ENCODE measurements at places on chromosomes 6 and 20. TPM values are rescaled to one million over a fixed set of nuclear protein-coding genes. Genes with fewer than 3 reads are reported as not detected.

The CRISP3 gene
- not detected for total RNA-seq

The SCRT2 gene
- total RNA-seq = not detected

The HBS1L gene
- total RNA-seq = 122 TPM

The SOX18 gene
- 2.3 TPM for total RNA-seq

The THBD gene
- 1.6 TPM for total RNA-seq

The MRPS18B gene
- 37.6 TPM for total RNA-seq

GRCh38 chr6:43658161-43658560, 13.3 kb downstream of the RSPH9 start:
- H3K27ac ChIP-seq = no peak overlapping the region
- H3K27me3 ChIP-seq = no peaks in the 10 kb centered on the region
- no peak for DNase-seq

GRCh38 chr6:26598267-26598666, 1.5 kb downstream of the ABT1 start:
- peak overlapping the region; percentile 95 for H3K4me3 ChIP-seq
- H3K27me3 ChIP-seq = peaks cover 4% of the 10 kb centered on the region
- H3K36me3 ChIP-seq = peaks cover 14% of the 10 kb centered on the region
- no peak overlapping the region for H3K27ac ChIP-seq

DNA sequence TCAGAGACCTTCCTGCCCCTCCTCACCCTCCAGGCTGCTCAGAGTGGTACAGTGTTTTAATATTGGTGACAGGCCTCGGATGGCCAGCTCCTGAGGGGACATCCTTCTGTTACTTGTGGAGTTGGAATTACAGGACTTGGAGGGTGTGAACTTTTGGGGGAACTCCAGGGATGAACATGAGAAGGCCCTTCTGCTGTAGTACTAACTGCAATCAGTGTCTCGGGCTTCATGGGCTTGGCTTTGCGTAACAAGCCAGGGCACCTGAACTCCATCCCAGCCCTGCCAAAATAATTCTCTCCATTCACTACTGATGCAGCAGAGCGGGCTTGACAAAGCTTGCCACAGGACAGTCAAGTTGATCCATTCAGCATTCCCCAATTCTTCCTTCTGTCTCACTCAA, 28.6 kb downstream of the SLC22A23 start:
- no peak overlapping the region for H3K4me3 ChIP-seq
- no peaks in the 10 kb centered on the region for H3K36me3 ChIP-seq
- H3K27me3 ChIP-seq = no peaks in the 10 kb centered on the region
- no peak for DNase-seq
- H3K4me1 ChIP-seq = no peaks in the 10 kb centered on the region
- no peak overlapping the region for H3K27ac ChIP-seq

DNA sequence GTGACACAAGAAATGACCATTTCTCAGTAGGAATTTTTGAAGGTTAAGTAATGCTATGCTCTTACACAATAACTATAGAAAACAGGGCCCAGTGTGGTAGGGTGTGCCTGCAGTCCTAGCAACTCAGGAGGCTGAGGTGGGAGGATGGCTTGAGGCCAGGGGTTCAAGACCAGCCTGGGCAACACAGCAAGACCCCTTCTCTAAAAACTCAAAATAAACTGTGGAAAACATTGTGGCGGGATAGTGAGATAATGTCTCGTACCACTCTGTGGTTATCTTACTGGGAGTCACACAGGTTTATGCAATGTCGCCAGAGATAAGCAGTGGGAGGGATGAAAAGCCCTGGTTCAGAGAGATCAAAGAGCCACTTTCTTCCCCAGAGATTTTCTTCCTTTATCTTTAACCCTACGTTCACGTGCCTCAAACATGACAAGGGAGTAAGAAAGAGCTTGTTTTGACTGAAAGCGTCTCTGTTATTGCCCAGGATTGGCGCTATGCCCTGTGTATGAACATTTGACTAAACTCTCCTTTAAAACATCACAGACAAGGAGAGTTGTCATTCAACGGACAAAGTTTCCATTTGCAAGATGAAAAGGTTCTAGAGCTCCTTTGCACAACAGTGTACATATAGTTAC, 13.9 kb downstream of the GCM1 start:
- peaks cover 6% of the 10 kb centered on the region for H3K4me1 ChIP-seq
- no peaks in the 10 kb centered on the region for H3K27me3 ChIP-seq
- H3K4me3 ChIP-seq = no peak overlapping the region
- DNase-seq = no peak
- H3K27ac ChIP-seq = no peak overlapping the region

DNA sequence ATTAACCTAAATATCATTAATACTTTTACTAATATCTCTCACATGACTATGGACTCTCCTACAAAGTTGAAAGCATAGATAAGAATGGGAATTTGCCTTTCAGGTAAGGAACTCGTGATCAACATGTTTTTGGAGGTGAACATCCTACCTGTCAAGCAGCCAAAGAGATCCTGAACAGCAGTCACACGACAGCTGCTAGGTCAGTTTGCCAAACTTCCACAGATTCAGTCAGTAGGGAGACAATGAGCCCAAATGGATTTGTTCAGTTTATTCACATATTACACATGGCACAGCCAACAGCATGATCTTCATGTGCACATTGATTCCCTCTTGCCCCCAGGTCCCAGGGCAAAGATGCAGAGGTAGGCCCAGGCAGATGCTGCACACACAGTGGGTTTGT, 86.1 kb upstream of the LOC128125822 start:
- H3K36me3 ChIP-seq = no peaks in the 10 kb centered on the region
- peaks cover 12% of the 10 kb centered on the region for H3K27me3 ChIP-seq
- no peaks in the 10 kb centered on the region for H3K4me1 ChIP-seq
- H3K4me3 ChIP-seq = no peak overlapping the region

DNA sequence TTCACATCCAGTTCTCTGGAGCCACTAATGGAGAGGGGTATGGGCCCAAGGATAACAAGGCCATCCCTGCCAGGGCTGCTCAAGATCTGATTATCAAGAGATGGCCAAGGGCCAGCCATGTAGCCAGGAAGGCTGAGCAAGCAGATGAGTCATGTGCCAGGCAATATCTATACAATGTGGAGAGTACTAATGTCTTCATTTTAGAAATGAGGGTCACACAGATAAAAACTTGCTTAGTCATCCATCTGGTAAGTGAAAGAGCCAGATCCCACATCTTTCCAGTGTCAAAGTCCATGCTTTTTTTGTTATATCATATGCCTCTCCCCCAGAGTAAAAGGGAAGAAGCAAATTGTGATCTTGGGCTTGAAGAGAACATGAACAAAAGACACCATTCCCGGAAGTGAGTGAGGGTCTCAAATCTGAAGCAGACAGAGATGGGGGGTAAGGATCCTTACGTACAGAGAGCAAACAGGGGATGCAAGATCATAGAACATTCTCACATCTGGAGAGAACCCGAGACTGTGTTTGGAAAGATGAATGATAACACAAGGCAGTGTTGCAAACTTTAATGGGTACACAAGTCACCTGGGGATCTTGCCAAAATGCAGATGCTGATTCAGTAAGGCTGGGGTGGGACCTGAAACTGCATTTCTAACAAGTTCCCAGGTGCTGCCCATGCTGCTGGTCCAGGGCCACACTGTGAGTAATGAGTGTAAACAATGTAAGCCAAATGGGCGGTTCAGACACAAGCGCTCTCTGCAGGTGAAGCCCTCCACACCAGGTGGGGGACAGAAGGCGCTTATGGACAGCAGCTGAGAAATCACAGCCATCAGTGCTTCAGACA, 20.0 kb upstream of the GSTA3 start:
- DNase-seq = no peak
- H3K27ac ChIP-seq = no peak overlapping the region
- H3K4me3 ChIP-seq = no peak overlapping the region
- peaks cover 6% of the 10 kb centered on the region for H3K27me3 ChIP-seq
- H3K36me3 ChIP-seq = no peaks in the 10 kb centered on the region

DNA sequence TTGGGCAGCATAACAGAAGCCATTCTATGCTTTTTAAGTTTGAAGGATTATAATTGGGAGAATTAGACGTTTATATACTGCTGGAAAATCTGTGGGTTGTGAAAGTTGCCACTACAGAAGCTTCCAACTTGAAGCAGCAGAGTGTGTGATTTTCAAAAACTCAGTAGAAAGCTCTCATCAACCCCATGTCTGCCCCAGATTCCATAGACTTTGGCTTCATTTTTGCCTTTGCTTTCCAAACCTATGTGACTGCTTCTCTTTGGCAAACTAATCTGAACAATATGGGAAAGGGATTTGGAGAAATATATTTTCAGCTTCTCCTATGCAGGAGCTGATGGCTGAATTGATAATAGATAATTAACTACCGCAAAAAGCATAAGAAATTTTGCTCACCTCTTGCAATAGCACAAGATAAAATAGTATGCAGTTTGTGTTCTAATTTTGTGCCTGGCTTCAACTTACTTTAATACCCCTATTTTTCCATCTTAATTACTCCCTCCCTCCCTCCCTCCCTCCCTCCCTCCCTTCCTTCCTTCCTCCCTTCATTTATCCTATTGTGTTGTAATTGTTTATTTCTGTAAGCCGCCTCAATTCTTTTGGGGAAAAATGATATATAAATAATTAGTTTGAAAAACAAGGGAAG, 214.1 kb upstream of the HS3ST5 start:
- H3K27me3 ChIP-seq = no peaks in the 10 kb centered on the region
- no peak for DNase-seq
- H3K4me3 ChIP-seq = no peak overlapping the region
- H3K36me3 ChIP-seq = no peaks in the 10 kb centered on the region
- H3K4me1 ChIP-seq = no peaks in the 10 kb centered on the region
- H3K27ac ChIP-seq = no peak overlapping the region

- H3K27me3 ChIP-seq = peaks cover 20% of the 10 kb centered on the region
- DNase-seq = peak; percentile 90
- H3K36me3 ChIP-seq = no peaks in the 10 kb centered on the region
- no peak overlapping the region for H3K27ac ChIP-seq
Observed at GRCh38 chr20:380763-381580, 412 bp downstream of the TRIB3 start.

- H3K4me3 ChIP-seq = no peak overlapping the region
- peaks cover 36% of the 10 kb centered on the region for H3K36me3 ChIP-seq
- no peak overlapping the region for H3K27ac ChIP-seq
- no peaks in the 10 kb centered on the region for H3K27me3 ChIP-seq
Observed at GRCh38 chr6:33576668-33577067, 3.4 kb downstream of the BAK1 start.

DNA sequence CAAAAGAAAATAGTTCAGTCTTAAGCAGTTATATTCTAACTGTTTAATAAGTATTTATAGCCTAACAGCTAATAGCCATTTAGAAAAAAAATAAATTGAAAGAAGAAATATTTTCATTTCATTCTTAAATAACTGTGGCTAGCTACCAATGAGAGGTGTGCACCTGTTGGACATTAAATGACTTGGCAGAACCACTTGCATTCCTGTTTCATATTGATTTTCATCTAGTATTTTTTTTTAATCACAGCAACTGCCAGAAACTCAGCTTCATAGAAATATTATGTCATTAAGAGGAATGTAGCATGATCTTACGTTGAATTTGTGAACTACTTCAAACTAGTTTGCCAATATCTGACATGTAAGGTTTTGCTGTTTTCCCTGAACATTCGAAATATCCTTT, 10.1 kb downstream of the NAA20 start:
- H3K27ac ChIP-seq = no peak overlapping the region
- H3K36me3 ChIP-seq = peaks cover 80% of the 10 kb centered on the region
- no peaks in the 10 kb centered on the region for H3K4me1 ChIP-seq
- H3K4me3 ChIP-seq = no peak overlapping the region

GRCh38 chr6:36725581-36725980, 28.0 kb downstream of the RAB44 start:
- no peak for DNase-seq
- no peak overlapping the region for H3K4me3 ChIP-seq
- no peak overlapping the region for H3K27ac ChIP-seq
- H3K27me3 ChIP-seq = no peaks in the 10 kb centered on the region
- no peaks in the 10 kb centered on the region for H3K4me1 ChIP-seq
- no peaks in the 10 kb centered on the region for H3K36me3 ChIP-seq

GRCh38 chr6:149147195-149147594, 170.3 kb upstream of the TAB2 start:
- H3K27ac ChIP-seq = no peak overlapping the region
- H3K4me3 ChIP-seq = no peak overlapping the region

DNA sequence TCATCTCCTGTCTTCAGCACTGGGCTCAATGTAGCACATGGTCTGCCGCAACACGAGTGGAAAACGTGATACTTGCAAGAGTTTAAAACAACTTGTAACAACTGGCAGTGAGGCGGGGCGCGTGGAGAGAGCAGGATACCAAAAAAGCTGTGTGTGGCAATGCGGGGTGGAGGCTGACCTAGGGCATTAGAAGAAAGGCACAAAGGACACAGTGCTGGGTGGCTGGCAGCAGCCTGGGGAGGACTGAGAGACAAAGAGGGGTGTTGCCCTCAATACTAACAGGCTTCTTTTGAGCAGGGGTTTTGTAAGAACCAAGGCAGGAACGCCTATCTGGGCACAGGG, 1.5 kb upstream of the GFOD1 start:
- H3K4me1 ChIP-seq = peaks cover 5% of the 10 kb centered on the region
- no peak overlapping the region for H3K27ac ChIP-seq
- no peaks in the 10 kb centered on the region for H3K36me3 ChIP-seq
- H3K4me3 ChIP-seq = no peak overlapping the region
- DNase-seq = no peak
- H3K27me3 ChIP-seq = peaks cover 52% of the 10 kb centered on the region

- DNase-seq = peak; percentile 84
- H3K36me3 ChIP-seq = no peaks in the 10 kb centered on the region
- H3K4me1 ChIP-seq = no peaks in the 10 kb centered on the region
- no peak overlapping the region for H3K4me3 ChIP-seq
- no peak overlapping the region for H3K27ac ChIP-seq
Observed at GRCh38 chr6:128743974-128744765, 138.8 kb upstream of the LAMA2 start.

GRCh38 chr6:47484616-47485015, 7.0 kb downstream of the CD2AP start:
- H3K27me3 ChIP-seq = no peaks in the 10 kb centered on the region
- H3K4me3 ChIP-seq = no peak overlapping the region
- no peak overlapping the region for H3K27ac ChIP-seq
- H3K4me1 ChIP-seq = peaks cover 3% of the 10 kb centered on the region
- DNase-seq = no peak

GRCh38 chr6:1586256-1586655, 23.5 kb upstream of the FOXC1 start:
- H3K27ac ChIP-seq = no peak overlapping the region
- no peaks in the 10 kb centered on the region for H3K36me3 ChIP-seq
- no peaks in the 10 kb centered on the region for H3K4me1 ChIP-seq
- no peaks in the 10 kb centered on the region for H3K27me3 ChIP-seq
- H3K4me3 ChIP-seq = no peak overlapping the region
- no peak for DNase-seq

GRCh38 chr20:37396416-37397075, 50.6 kb downstream of the SRC start:
- peaks cover 12% of the 10 kb centered on the region for H3K4me1 ChIP-seq
- H3K27ac ChIP-seq = peak overlapping the region; percentile 97
- DNase-seq = peak; percentile 95
- H3K27me3 ChIP-seq = no peaks in the 10 kb centered on the region
- H3K4me3 ChIP-seq = no peak overlapping the region

DNA sequence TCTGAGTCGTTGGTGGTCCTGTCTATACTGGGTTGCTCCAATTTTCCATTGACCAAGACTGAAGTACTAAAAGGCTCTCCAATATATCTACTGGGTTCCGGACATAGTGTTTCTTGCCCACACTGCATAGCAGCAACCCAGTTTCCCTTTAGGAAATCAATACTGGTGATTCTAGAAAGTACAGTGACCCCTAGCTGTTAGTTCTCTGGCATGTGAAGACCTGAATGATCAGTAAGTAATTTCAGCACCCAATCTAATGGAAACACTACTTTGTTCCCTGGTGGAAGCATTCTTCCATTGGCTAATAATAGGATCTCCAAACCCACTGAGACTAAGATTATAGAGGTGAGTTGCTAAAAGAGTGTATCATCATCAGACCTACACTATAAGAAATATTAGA, 40.8 kb upstream of the STMND1 start:
- DNase-seq = no peak
- no peaks in the 10 kb centered on the region for H3K36me3 ChIP-seq
- H3K27me3 ChIP-seq = no peaks in the 10 kb centered on the region
- no peaks in the 10 kb centered on the region for H3K4me1 ChIP-seq
- H3K27ac ChIP-seq = no peak overlapping the region

Data from endodermal cell (in vitro differentiated cells).